ENCODE measurements at places on chromosomes 3 and 15.

DNA sequence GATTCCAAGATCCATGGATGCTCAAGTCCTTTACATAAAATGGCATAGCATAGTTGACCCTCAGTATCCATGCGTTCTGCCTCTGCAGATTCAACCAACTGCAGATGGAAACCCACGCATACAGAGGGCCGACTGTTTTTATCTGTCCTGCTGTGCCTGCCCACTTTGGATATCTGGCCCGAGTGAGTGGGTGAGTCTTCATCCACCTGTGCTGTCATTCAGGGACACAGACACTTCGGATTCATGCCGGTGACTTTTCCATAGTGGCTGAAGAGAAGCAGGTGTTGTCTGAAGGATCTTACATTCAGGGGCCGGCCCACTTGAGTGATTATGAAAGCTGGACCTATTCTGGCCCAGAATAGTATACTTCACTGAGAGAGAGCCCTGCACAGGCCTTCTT, 85.1 kb downstream of the RYR3 start:
- DNase-seq = no peak

- DNase-seq = no peak
Measured at GRCh38 chr15:90948506-90948905, 6.2 kb upstream of the RCCD1 start.

GRCh38 chr3:61729038-61729634, 167.8 kb downstream of the PTPRG start:
- DNase-seq = no peak

DNA sequence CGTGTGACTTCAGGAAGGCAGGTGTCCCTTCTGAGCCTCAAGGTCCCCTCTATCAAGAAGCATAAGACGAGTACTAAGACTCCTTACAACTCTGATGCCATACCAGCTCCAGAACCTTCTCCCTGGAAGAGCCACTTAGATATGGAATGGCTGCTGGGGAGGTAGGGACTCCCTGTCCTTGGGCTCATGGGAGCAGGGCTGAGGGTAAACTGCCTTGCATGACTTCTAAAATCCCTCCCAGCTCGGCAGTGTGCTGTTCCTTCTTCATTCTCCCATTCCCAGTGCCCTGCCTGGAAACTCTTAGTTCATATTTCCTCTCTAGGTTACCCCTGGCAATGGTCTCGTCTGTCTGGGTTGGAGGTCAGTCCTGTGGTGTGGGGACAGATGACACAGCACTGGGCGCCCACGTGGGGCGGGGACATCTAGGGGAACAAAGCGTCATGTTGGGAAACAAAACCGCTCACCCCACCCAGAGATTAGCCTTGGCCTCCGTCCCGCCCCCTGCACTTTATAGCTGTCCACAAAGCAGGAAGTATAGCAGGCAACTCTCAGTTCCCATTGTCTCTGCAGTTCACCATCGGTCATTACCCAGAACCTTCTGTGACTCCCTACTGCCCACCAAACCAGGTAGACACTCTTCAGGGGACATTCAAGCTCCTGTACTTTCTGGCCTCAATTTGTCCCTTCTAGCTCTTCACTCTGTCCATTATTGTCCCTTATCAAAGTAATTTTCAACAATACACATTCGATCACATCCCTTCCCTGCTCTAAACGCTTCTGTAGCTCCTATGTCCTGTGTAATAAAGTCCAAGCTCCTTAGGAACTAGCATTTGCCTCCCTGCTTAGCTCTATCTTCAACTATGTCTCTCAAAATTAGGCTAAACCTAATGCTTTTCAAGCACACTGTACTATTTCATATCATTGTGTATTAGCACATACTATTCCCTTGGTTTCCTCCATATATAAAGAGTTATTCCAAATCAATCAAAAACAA, 73.8 kb downstream of the IQSEC1 start:
- no peak for DNase-seq

DNA sequence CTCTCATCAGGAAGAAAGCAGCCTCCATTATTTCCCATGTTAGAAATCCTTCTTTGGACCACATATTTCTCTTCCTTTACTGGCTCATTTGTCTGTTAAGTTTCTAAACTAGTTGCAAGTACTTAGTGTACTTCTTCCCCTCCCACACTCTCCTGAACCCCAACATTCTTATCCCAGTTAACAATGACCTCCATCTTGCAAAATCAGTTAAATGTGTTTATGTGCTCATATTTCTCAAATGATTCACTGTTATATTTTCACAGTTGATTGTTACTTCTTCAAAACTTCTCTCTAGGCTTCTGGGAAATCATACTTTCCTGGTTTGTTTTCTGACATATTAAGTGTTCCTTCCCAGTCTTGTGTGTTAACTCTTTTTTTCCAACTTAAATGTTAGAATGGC, 856.9 kb downstream of the EPHA3 start:
- no peak for DNase-seq

GRCh38 chr15:86916671-86917360, 837.1 kb downstream of the AGBL1 start:
- DNase-seq = no peak

- no peak for DNase-seq
Measured at GRCh38 chr15:58440922-58441321, 9.1 kb downstream of the LIPC start.

GRCh38 chr15:100463515-100463914, 65.2 kb downstream of the CERS3 start:
- DNase-seq = no peak

DNA sequence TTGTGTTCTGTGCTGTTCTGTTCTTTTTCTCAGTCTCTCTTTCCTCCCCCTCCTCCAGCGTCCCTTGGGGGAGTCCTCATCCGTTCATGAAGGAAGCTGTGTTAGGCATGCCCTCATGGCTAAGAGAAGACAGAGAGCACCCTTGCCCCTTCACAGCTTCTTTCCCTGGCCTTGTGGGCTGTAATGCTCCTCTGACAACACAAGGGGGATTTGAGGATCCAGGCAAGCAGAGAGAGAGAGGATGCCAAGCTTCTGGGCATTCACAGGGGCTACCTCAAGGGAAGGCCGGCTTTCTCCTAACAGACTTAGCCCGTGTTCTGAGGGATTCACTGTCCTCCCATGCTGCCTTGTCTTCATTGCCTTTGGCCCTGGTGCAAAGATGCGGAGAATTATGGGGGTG, 389.5 kb downstream of the LRTM1 start:
- no peak for DNase-seq

- DNase-seq = no peak
Measured at GRCh38 chr3:130963878-130964277, 62.7 kb downstream of the ASTE1 start.

GRCh38 chr3:84946240-84946639, 12.5 kb upstream of the CADM2 start:
- no peak for DNase-seq

GRCh38 chr3:139304383-139304782, 39.4 kb upstream of the MRPS22 start:
- DNase-seq = no peak

- DNase-seq = no peak
Measured at GRCh38 chr3:108487439-108487838, 23.0 kb downstream of the MYH15 start.

DNA sequence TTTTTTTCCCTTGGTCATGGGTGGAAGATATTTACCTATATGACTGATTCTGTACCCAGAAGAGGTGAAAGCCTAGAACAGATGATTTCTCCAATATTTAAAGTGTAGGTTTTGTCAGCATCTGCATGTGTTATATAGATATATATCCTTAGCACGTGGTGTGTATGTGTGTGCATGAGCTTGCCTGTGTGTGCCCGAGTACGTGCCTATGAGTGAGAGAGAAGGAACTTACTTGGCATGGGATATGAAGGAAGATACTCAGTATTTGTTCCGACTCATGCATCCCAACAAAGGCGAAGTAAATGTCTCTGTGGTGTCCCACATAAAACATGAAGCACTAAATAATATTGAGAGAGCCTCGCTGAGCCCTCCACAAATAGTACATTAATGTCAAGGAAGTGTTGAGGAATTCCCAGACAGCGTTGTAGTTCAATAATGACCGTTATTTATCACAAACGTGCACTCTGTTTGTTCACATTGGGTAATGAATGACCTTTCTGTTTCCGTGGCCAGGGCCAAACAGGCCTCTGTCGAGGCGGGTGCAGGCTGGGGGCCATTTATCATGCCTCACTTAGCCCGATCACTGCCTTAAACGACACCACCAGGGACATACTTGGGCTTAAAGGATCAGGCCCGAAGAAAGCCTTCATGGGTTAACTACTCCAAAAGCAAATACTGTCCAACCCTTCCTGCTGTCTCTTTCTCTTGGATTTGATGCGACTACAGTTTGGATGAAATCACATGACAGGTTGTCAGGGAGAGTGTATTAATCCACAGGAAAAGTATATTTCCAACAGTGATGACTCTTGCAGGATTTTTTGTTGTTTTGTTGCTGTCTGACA, 267.7 kb downstream of the PTPRG start:
- no peak for DNase-seq

- DNase-seq = no peak
Measured at GRCh38 chr15:91054816-91055215, 32.4 kb upstream of the VPS33B start.

DNA sequence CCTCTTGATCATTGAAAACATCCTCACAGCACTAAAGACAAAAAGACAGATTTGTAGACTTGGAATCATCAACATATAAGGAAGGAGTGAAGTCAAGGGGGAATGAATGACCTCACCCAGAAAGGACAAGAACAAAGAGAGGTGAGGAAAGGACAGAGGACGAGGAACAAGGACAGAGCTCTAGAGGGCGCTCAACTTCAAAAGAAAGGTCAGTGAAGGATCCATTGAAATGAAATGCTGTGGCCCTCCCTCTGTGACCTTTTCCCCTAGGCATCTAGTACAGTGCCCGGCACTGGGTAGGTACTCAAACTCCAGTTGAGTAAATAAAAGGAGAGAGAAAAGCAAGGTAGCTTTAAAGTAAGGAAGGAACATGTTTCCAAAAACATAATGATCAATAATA, 2.6 kb downstream of the ATP8B4 start:
- no peak for DNase-seq

DNA sequence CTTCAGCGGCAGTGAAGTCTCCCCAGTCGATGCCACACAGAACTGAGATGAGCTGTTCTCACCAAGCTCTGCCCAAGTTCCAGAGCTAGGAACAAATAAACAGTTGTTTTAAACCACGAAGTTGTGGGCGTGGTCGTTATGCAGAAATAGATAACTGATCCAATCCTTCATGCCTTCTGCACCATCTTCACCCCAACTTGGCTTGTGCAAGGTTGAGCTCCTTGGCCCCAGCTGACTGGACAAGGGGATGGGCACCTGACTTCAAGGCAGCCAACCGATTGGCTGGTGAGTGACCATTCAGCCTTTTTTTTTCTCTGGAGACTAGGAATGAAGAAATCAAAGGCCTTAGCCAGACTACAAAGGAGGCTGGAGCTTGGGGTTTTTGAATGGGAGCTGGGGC, 23.9 kb downstream of the LINGO1 start:
- no peak for DNase-seq

- DNase-seq = no peak
Measured at GRCh38 chr3:164476631-164477030, 601.7 kb downstream of the SI start.

GRCh38 chr15:21268436-21268940, 171.8 kb downstream of the POTEB3 start:
- no peak for DNase-seq

GRCh38 chr3:27628026-27628750, 93.9 kb downstream of the EOMES start:
- DNase-seq = no peak

DNA sequence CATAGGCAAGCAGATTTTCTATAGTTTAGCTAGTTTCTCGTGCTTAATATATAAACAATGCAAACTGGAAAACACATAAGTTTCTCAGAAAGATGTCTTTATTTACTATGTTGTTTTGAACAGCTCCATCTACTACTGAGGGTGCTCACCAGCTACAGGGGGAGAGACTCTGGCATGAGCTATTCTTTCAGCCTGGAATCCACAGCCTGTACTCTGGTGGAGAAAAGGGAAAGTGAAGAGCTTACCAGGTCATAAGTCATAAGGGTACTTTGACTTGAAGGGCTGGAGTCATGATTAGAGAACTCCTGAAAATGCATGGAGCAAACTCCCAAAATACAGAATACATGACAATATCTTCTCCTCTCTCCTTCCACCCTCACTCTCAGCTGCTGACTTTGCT, 4.4 kb upstream of the AVEN start:
- DNase-seq = no peak

GRCh38 chr15:41839781-41840491, 1.3 kb downstream of the PLA2G4B start:
- no peak for DNase-seq

GRCh38 chr3:15223685-15224572, 17.9 kb downstream of the CAPN7 start:
- DNase-seq = no peak

GRCh38 chr15:79944622-79945021, 26.4 kb downstream of the BCL2A1 start:
- no peak for DNase-seq

DNA sequence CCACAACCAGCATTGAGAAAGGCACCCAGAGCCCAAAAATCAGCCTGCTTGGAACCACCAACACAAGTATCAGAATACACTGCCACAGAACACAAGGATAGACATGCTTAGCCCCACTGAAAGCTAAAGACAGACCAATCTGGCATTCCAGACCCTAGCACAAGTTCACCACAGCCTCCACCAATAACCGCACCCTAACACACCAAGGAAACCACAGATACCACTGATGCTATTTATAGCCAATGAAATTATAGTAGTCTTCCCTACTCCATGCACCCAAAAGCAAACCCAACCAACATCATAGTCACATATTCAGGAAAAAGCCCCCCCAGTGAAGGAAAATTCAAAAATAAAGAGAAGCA, 83.9 kb upstream of the STT3B start:
- no peak for DNase-seq

DNA sequence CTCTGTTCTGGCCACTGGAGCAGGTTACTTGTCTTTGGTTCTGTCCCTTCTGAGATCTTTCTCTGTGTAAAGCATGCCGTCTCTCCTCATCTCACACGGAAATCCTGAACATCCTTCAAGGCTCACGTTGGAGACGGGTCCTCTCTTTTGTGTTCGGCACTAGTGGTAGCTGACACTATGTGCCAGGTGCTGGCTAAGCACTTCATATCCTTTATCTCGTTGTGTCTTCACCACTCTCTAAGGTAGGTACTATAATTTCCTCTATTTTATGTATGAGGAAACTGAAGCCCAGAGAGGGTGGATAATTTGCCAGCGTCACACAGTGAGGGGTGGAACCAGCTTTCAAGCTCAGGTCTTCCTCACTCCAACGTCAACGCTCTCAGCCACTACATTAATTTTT, 1.2 kb downstream of the IFT122 start:
- no peak for DNase-seq

DNA sequence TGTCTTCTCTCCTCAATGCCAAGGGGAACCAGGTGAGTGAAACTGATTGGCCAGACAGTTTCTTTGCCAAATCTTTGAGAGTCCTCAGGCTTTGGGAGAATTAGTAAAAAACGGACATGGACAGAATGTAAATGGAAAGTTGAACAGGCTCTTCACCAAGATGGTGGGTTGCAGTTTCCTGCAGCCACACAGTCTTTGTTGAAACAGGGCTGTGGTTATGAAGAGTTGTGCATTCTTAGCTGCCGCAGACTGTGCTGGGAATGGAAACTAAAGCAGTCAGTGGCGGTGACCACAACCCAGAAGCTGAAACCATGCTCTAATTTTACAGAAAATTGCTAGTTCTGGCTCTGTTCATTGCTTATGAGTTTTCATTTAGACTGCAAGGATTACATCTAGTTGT, 42.1 kb upstream of the TASOR start:
- no peak for DNase-seq
